Activated gamma-delta T cell (primary cell): ENCODE measurements at places on chromosomes 3 and 15.

DNA sequence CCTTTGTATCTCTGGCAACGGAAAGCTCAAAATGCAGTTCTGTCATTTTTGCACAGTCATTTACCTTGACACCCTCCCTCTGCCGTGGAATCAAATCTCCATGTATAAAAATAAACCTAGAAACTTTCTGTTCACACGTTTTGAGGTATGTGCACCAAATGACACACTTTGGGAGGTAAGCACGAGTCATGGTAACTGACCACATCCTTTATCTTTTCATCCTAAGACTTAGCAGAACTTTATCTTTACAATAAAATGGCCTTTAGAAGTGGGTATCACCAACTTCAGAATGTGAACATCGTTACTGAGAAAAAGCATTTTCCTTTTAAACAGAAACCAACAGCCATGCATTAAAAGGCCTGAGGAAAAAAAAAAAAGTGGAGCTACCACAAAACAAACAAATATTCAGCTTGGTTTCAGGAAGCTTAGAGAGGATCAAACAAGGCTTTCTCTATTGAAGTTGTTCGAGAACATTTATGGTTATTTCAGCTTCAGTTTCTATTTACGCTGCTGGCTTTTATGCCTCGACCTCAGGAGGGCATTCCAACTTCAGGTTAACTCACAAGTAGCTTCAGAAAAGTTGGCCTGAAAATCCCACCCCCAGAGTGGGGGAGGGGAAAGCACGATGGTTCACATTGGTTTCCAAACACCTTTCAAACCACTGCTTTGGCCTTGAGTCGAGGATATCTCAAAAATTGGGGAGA lies 171.1 kb upstream of the ICE2 start:
- no peak for DNase-seq

- no peak for DNase-seq
Measured at GRCh38 chr15:92159906-92160841, 233.5 kb upstream of the ST8SIA2 start.

- no peak for DNase-seq
Measured at GRCh38 chr15:48674876-48675275, 29.4 kb upstream of the FBN1 start.

- DNase-seq: no peak
Measured at GRCh38 chr3:13203398-13204176, 130.4 kb upstream of the IQSEC1 start.

- DNase-seq: no peak
Measured at GRCh38 chr15:48292458-48292857, 38.8 kb upstream of the DUT start.

GRCh38 chr3:192106543-192106942 lies 620.8 kb downstream of the FGF12 start:
- DNase-seq: no peak

- DNase-seq: no peak
Measured at GRCh38 chr3:27326629-27327545, 42.3 kb downstream of the NEK10 start.
